ENCODE measurements at places on chromosomes 1 and 21. TPM values are rescaled to one million over a fixed set of nuclear protein-coding genes. Genes with fewer than 3 reads are reported as not detected.
A peak's percentile ranks its signal among the peaks of the same experiment; 100 is the strongest.

The NPHS2 gene
- total RNA-seq: not detected

GRCh38 chr1:212498283-212499040 is 65.7 kb downstream of the NENF start:
- no peak for DNase-seq

DNA sequence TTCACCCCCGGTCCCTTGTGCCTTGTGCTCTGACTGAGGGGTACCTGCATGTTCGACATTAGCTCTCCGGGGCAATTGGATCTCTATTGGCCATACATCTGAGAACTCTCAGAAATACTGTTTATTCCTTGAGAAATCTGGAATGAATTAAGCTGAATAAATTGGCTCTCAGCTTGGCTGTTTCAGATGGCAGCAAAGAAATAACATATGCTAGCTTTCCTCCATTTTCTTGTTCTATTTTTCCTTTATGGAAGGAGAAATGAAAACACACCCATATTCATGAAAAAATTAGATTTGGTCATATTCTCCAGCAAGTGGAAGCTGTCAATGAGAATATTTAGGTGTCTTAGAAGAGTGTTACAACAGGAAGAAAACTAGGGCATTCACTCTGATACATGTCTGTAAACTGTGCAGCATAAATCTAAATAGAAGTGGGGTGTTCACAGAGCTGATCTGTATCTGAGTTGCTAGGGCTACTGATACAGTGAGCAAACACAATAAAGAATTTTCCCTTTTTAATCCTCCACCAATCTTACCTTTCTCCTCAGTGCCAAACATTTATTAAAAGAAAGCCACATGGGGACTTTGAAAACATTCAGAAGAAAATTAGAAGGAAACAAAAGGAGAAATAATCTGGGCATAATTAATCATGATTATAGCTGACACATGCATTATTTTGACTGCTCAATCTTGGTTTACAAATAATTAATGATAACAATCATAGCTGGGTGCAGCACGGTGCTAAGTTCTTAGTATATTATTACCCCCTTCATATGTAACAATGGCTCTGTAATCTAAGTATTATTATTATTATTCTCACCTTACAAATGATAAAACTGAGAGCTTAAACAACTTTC is 671.9 kb upstream of the USP24 start:
- DNase-seq: no peak

The PYHIN1 gene
- 3.2 TPM for total RNA-seq

DNA sequence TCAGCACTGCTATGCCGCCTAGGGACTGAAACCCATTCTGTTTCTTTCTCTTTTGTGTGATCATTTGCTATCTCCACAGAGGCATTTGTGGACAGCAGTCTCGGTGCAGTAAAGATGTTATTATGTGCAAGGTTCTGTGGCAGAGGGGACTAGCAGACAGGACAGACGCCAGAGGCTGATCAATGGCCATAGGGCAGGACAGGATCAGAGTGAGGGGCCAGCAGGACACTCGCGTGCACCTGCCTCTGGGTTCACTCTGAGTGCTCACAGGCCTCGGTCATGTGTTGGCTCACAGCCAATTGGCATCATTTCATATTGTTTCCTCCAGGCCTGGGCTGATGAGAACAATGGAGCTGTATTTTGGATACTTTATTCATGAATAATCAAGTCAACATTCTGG is 212.6 kb downstream of the TGFB2 start:
- peak; percentile 80 for DNase-seq

- no peak for DNase-seq
Observed at GRCh38 chr1:33297911-33298622, 22.8 kb downstream of the A3GALT2 start.

DNA sequence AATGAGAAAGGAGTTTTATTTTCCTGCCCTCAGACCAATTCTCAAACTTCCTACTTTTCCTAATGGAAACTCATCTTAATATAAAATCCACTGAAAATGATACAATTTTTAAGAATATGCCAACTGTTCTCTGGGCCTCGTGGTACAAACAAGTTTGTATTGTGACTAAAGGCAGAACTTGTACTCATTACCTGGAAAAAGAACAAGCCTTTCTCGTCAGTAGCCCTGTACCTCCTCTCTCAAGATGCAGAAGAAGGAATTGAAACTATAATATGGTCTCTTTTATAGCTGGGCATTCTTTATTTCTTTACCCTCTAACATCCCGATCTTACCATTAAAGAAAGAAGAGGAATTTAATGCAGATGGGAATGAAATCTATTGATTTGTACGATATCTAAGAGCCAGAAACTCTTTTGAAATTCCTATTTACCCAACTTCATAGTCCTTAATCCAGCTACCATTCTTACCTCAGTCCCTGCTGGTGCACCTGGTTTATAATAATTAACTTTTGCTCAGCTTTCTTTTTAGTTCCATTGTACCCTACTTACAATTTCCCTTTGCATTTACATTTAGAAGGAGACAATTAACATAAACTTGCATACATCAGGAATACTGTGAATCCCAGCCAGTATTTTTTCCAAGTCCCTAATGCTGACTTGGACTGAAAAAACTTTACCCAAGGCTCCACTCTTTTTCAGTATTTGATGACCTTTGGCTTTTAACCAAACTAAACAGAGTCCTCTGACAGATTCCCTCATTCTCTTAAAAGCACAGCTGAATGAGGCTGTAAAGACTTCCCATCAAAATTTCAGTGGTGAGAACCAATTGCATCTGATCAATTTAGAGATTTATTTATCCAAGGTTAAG is 1162.4 kb downstream of the BRINP3 start:
- no peak for DNase-seq

The PAQR6 gene
- total RNA-seq: 7.6 TPM

The MINDY1 gene
- 60.1 TPM for total RNA-seq

- no peak for DNase-seq
Observed at GRCh38 chr1:82597649-82598048, 796.9 kb downstream of the ADGRL2 start.

DNA sequence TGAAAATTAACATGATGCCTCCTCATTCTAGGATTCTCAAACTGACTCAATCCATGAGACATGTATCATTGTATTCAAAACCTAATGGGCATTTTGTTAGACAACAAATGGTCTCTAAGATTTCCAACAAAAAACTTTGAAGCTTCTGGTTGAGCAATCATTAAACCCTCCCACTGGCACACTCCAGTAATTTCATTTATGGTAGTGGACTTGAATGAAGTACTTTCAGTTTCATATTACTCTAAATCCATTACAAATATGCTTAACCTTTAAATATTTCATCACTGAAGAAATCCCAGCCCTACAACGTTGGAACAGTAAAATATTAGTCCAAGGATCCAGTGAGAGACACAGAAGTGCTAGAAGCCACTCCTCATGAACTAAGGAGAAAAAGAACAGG is 43.5 kb downstream of the GBP6 start:
- DNase-seq: no peak

DNA sequence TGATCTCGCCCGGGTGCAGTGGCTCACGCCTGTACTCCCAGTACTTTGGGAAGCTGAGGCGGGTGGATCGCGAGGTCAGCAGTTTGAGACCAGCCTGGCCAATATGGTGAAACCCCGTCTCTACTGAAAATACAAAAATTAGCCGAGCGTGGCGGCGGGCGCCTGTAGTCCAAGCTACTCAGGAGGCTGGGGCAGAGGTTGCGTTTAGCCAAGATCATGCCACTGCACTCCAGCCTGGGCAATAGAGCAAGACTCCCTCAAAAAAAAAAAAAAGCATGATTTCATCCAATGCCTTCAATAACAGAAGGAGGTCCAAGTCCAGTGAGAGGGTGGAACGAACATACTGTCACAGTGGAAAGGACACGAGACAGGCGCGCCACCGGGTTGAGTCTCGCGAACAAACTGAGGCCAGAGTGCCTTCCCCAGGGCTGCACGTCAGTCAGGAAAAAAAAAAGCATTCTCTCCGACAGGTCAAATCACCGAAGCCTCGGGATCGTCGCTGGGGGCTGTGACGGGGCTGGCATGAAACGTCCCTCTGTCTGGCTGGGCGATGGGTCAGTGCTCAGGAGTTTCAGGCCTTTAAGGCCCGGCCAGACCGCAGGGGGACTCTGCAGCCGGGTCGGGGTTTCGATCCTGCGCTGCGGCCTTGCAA is 8.4 kb upstream of the CROCC start:
- DNase-seq: no peak

DNA sequence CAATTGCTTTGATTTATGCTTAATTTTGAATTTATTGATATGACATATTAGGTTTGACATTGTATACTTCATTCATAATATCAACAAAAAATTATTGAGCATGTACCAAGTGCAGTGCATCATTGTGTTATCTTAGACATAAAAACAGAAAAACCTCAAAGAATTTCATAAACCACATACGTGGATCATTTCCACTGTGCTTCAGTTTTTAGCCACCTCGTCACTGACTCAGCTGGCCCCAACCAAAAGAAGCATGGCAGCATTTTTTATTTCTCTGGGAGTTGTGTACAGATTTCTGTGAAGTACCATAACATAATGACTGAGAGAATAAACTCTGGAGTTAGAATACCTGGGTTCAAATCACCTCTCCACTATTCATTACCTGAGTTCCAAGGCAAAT is 95.6 kb upstream of the C1orf87 start:
- no peak for DNase-seq

The SLAMF8 gene
- total RNA-seq: 7.3 TPM

- DNase-seq: no peak
Observed at GRCh38 chr1:155695608-155696007, 6.7 kb downstream of the DAP3 start.

DNA sequence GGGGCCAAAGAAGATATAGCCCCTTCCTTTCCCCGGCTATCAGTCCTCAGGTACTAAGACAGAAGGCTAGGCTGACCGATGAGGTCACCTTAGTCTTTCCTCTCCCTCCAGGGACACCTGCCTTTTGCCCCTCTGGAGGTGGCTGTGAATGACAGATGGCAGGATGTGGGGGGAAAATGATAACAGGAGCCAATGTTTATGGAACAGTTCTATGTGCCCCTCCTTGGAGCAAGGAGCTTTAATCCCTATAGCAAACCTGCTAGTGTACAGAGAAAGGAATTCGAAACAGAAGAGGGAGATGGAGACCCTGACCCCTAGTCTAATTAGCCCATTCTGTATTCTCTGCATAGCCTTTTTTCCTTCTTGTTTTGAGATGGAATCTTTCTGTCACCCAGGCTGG is 28.1 kb downstream of the SERINC2 start:
- no peak for DNase-seq

The KRTAP10-1 gene
- total RNA-seq: not detected

GRCh38 chr1:18861082-18861481 is 1.6 kb upstream of the TAS1R2 start:
- DNase-seq: no peak

GRCh38 chr1:165395478-165395877 is 39.0 kb upstream of the LMX1A start:
- DNase-seq: no peak

The ZSWIM5 gene
- 4.4 TPM for total RNA-seq

The IL24 gene
- not detected for total RNA-seq

GRCh38 chr21:37459575-37459974 is 93.0 kb downstream of the DYRK1A start:
- DNase-seq: no peak

The TP73 gene
- total RNA-seq: 0.17 TPM

DNA sequence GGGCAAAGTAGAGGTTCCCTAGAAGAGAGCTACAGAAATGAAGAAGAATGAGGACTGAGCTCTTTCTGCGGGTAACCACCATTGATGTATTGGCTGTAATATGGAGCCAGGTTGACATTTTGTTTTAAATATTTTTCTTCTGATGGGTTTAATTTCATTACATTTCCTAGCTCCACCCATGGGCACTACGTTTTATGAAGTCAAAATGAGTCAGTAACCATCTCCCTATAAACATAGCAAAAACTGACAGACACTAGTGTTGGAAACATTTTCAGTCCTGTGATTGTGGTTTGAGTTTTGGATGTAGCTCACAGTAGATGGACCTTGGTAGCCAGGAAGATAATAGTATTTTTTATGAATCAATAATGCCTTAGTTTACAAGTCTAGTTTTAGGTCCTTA is 470.4 kb upstream of the B3GALT2 start:
- no peak for DNase-seq

DNA sequence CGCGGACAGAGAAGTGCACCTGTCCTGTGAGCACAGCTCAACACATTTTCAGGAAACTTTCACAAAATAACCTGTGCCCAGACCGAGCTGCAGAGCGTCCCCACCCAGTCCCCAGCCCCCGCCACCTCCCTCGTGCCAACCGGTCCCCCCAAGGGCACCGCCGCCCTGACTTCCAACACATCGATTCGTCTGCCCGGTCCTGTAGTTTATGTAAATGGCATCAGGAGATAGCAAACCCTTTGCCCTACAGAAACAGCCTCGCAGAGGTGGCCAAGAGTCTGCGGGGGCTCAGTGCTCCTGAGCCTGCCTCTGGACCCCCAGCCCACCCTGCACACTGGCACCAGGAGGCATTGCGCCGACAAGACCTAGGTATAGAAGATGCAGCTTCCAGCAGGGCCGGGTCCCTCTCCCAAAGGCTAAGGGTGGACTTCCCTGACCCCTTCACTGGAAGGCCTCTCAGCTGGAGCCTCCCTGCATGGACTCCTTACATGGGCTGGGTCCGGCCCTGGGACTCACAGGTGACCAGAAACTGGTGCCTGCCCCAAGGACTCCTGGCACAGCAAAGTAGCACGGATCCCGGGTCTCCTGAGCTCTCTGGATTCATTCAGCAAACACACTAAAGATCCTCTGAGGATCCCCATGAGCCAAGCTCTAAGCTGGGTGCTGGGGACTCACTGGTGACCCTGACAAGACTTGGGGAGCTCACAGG is 6.6 kb upstream of the PLEKHG5 start:
- no peak for DNase-seq

GRCh38 chr1:48746906-48747305 is 29.8 kb downstream of the BEND5 start:
- DNase-seq: no peak

GRCh38 chr1:160251011-160251410 is 11.3 kb downstream of the DCAF8 start:
- no peak for DNase-seq

GRCh38 chr21:45555557-45556301 is 13.5 kb upstream of the SLC19A1 start:
- peak; percentile 87 for DNase-seq

DNA sequence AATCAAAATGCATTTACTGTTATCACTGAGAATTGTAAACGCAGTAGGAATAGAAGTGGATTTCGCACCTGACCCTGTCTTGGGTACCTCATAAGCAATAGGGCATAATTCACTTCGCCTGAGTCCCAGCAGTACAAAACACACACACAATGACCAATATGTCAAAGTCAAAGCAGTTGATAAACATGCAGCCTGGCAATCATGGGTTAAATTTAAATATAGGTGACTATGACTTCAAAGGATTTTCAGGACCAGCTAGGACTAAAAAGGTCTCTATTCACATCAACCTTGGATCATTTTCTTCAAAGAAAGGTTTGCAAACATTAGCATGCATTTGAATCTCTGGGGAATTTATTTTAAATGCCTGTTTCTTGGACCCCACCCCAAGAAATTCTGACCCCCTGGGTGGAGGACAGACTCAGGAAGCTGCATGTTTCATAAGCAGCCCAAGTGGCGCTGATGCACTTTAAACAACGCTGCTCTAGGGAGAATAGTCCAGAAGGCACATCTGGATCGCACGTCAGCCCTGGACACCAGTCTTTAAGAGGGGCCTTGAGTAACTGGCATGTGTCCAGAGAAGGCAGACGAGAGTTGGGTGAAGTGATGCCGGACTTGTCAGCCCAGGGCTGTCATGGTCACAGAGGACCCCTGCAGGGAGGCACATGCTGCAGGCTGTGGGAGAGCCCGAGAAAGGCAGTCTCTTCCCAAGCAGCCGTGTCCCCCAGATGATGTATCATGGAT is 55.7 kb upstream of the EFHD2 start:
- DNase-seq: no peak

The C4BPA gene
- total RNA-seq: 2.3 TPM

The HPDL gene
- total RNA-seq: 0.17 TPM

Data from mucosa of gallbladder (tissue), 1 donor.